ENCODE measurements at places on chromosomes 1 and 21. TPM values are rescaled to one million over a fixed set of nuclear protein-coding genes. Genes with fewer than 3 reads are reported as not detected.

MNDA gene
- 11.1 TPM for total RNA-seq

SELP gene
- 2.3 TPM for total RNA-seq

SH3D21 gene
- 7.1 TPM for total RNA-seq

GRCh38 chr1:19477284-19478249, 7.8 kb downstream of the CAPZB start:
- peak overlapping the region; percentile 53 for H3K27ac ChIP-seq
- DNase-seq = no peak
- peak overlapping the region; percentile 0 for H3K4me3 ChIP-seq

- no peaks in the 10 kb centered on the region for H3K4me1 ChIP-seq
- H3K27me3 ChIP-seq = no peaks in the 10 kb centered on the region
- no peak for DNase-seq
- no peak overlapping the region for H3K27ac ChIP-seq
- no peaks in the 10 kb centered on the region for H3K36me3 ChIP-seq
These were observed 14.3 kb upstream of the ZNF326 start for GRCh38 chr1:89980605-89981004.

GRCh38 chr1:241482761-241483250, 36.7 kb downstream of the FH start:
- no peak overlapping the region for H3K27ac ChIP-seq
- no peaks in the 10 kb centered on the region for H3K4me1 ChIP-seq

DNA sequence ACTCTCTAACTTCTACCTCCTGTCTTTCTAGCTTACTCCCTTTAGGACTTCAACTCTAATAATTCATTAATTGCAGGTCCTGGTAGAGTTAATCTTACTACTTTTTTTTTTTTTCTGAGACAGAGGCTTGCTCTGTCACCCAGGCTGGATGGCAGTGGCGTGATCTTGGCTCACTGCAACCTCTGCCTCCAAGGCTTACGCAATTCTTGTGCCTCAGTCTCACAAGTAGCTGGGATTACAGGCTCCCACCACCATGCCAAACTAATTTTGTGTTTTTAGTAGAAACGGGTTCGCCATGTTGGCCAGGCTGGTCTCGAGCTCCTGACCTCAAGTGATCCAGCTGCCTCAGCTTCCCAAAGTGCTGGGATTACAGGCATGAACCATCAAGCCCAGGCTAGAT, 15.7 kb downstream of the BTBD8 start:
- no peak for DNase-seq
- no peaks in the 10 kb centered on the region for H3K4me1 ChIP-seq
- no peaks in the 10 kb centered on the region for H3K27me3 ChIP-seq
- H3K36me3 ChIP-seq = no peaks in the 10 kb centered on the region

DNA sequence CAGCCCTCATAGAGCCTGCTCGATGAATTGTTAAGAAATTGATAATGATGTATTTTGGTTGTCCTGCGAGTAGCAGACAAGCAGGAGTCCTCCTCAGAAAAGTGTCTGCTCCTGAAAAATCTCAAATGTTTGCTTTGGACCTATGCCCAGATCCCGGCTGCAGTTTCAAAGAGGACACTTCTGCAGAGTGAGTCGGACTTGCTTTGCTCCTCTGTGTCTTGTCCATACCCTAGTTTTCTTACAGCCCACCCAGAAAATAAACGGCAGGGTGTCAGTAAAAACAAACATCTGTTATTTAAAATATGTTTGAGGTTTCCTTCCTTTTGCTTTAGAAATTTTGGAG, 2.8 kb downstream of the S100A10 start:
- peaks cover 77% of the 10 kb centered on the region for H3K4me1 ChIP-seq
- H3K4me3 ChIP-seq = no peak overlapping the region
- DNase-seq = peak; percentile 81
- H3K27ac ChIP-seq = no peak overlapping the region
- H3K36me3 ChIP-seq = peaks cover 3% of the 10 kb centered on the region

DNA sequence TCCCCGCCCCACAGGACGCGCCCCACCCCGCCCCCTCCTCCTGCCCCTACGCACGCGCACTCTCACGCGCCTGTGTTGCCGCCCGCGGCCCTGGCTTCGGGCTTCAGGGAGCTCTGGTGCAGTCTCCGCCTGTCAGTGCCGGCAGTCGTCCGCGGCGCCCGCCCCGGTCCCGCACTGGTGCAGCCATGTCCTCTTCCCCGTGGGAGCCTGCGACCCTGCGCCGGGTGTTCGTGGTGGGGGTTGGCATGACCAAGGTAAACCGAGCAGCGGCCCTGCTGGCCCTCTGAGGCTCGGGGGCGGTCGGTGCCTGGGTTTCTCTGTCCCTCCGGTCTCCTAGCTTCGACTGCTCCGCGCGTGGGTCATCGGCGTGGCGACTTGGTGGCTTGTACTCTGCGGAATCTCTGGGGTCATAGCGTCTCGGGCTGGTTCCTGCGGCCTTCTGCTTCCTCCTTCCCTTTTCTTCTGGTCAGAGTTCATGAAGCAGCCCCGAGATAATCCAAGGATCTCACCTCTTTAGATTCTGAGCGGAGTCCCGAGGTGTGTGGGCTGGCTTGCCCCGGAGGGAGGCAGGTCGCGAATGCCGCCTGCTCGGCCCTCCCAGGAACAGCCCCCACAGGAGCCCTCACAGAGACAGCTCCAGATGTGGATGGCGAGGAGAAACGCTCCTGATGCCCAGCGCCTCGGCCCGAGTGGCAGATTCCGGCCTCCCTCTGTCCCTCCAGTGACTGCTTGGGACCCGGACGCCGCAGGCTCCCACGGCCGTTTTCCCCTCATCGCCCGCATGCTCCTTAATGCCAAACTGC, at the start of gene SCP2:
TSS of gene SCP2 (plus strand) at position 65 of the 803 bp plus-strand sequence. CDS start at position 186, 121 bp downstream.
- peak; percentile 88 for DNase-seq
- no peaks in the 10 kb centered on the region for H3K27me3 ChIP-seq
- H3K36me3 ChIP-seq = no peaks in the 10 kb centered on the region
- peak within 1 kb of the TSS; percentile 67 for H3K27ac ChIP-seq
- peaks cover 34% of the 10 kb centered on the region for H3K4me1 ChIP-seq

DNA sequence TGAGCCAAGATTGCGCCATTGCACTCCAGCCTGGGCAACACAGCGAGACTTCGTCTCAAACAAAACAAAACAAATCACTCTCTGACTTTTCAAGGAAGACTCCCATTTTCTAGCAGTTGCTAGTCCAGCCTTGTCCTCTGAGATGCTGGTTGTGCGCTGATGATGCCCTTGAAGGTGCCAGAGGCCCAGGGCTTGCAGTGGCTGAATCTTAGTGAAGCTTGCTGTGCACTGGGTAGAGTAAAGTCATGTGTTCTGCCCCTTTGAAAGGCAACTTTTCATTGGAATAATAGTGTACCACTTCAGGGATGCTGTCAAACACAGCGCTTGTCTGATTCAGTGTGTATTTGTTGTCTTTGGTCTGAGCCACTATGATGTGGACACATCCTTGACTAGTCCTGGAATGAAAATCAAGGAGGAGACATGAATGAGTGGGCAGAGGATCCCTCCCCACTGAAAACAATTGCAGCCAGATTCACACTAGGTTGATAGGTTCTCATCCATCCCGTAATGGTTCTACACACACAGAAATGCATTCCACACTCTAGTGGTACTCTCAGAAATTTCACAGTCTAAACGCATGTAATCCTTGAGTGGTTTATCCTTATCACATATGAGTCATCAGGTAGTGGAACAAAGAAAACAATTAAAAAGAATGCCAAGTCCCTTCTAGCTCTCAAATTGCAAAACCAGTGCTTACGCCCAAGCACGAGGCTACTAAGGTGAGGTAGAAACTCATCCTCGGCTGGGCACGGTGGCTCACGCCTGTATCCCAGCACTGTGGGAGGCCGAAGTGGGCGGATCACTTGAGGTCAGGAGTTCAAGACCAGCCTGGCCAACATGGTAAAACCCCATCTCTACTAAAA, 17.8 kb upstream of the TDRD10 start:
- H3K27me3 ChIP-seq = no peaks in the 10 kb centered on the region
- H3K4me3 ChIP-seq = no peak overlapping the region
- peaks cover 18% of the 10 kb centered on the region for H3K4me1 ChIP-seq
- H3K36me3 ChIP-seq = no peaks in the 10 kb centered on the region
- H3K27ac ChIP-seq = peak overlapping the region; percentile 48

DNA sequence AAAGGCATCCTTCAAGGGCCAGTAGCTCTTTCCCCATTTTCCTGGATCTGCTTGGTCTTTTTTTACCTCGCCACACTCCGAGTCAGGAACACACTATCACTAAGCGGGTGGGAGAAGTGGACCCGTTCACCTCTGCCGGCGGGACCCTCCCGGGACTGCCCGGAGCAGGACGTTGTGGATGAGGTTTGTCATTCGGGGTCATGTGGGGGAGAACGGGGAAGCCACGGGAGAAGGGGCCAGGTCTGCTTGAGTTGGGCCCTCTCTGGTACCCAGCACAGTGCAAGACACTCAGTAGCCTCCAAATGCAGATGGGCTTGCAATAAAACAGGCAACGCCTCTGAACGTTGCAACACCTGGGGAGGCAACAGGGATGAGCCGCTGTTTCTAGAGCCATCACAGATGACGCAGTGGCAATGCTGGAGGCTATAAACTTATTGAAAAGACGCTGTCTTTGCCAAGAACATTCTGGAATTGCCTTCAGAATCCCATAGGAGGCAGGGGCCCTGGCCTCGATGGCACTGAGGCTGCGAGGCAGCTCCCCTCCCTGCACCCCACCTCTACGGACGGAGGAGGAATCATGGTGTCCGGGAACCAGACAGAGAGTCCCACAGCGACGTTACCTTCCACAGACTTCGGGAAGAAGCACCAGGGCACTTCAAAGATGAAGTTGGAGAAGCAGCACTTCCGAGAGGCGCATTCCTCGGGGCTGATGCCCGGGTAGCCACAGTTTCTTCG, 3.8 kb downstream of the TFF2 start:
- H3K4me1 ChIP-seq = no peaks in the 10 kb centered on the region
- H3K27me3 ChIP-seq = no peaks in the 10 kb centered on the region
- H3K4me3 ChIP-seq = no peak overlapping the region
- H3K27ac ChIP-seq = no peak overlapping the region
- H3K36me3 ChIP-seq = no peaks in the 10 kb centered on the region
- no peak for DNase-seq

DNA sequence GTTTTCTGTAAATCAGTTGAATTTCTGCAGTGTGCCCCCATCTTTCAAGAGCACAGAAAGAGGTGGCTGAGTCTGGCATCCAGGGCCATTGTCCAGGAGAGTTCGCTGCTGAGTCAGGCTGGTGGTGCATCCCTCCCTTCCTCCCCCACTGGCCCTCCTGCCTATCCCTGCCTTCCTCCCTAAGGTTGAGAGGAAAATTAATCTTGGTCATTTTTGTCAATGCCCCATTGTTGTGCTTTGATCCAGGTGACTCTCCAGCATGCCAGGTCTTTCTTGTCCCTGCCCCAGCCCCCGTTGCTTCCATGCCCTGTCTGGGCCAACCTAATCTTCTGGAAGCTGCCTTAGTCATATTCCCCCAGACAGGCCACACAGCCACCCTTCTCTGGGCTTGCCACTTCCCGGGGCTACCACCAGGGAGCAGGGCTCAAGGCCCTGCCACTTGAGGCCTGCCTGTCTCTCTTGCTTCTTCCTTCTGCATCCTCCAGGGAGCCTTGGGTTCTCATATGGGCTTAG, 26.6 kb downstream of the PROK1 start:
- no peak for DNase-seq
- peaks cover 39% of the 10 kb centered on the region for H3K4me1 ChIP-seq
- H3K36me3 ChIP-seq = no peaks in the 10 kb centered on the region
- no peak overlapping the region for H3K4me3 ChIP-seq
- peak overlapping the region; percentile 63 for H3K27ac ChIP-seq

GRCh38 chr1:64900916-64901315, 65.4 kb downstream of the JAK1 start:
- no peaks in the 10 kb centered on the region for H3K27me3 ChIP-seq
- no peak overlapping the region for H3K4me3 ChIP-seq
- DNase-seq = no peak
- H3K27ac ChIP-seq = no peak overlapping the region

GRCh38 chr1:91894036-91894761, 8.2 kb upstream of the TGFBR3 start:
- DNase-seq = no peak
- H3K36me3 ChIP-seq = no peaks in the 10 kb centered on the region

DNA sequence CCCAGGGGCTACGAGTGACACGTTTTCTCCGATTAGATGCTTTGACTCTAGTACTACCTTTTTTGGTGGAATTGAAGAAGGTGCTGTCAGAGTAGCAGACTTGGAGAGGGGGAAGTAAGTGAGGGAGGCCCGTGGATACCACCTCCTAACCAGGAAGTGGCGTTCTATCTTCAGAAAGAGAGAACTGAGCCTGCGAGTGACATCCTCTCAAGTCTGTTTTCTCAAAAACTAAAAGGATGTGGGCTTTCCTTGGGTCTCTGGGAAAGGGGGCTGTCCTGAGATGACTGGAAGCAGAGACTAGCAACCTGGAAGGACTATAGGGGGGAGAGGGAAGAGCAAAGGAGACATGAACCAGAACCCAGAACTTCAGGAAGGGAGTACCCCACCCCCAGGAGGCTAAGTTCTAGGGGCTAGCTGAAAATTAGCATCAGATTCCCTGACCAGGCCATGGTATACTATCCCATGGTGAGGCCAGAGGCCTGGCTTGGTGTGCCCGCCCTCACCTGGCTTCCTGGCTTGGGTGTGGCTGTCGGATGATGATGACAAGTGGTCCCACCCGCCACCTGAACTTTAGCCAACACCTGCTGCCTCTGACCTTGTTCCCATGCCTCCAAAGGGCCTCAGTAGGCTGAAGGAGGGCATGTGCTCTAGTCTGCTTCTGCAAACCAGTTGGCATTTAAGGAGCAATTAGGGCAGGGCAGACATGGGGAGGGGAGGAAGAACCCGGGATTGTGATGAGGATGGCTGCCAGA, 49.1 kb downstream of the ATP2B4 start:
- peak; percentile 59 for DNase-seq
- H3K36me3 ChIP-seq = no peaks in the 10 kb centered on the region
- no peak overlapping the region for H3K4me3 ChIP-seq
- no peaks in the 10 kb centered on the region for H3K27me3 ChIP-seq
- H3K4me1 ChIP-seq = peaks cover 43% of the 10 kb centered on the region

- H3K4me3 ChIP-seq = no peak overlapping the region
- H3K36me3 ChIP-seq = no peaks in the 10 kb centered on the region
- DNase-seq = no peak
These were observed 27.1 kb downstream of the MAEL start for GRCh38 chr1:167016100-167016750.

GRCh38 chr1:78902641-78903040, 103.9 kb downstream of the ADGRL4 start:
- H3K4me1 ChIP-seq = no peaks in the 10 kb centered on the region
- DNase-seq = no peak
- no peaks in the 10 kb centered on the region for H3K36me3 ChIP-seq

- no peak overlapping the region for H3K27ac ChIP-seq
- peaks cover 16% of the 10 kb centered on the region for H3K4me1 ChIP-seq
- DNase-seq = no peak
- no peaks in the 10 kb centered on the region for H3K36me3 ChIP-seq
These were observed 20.6 kb upstream of the USP24 start for GRCh38 chr1:55235722-55236121.

- H3K36me3 ChIP-seq = no peaks in the 10 kb centered on the region
- H3K27ac ChIP-seq = no peak overlapping the region
- DNase-seq = no peak
- H3K4me3 ChIP-seq = no peak overlapping the region
- no peaks in the 10 kb centered on the region for H3K27me3 ChIP-seq
These were observed 252.9 kb downstream of the KCNT2 start for GRCh38 chr1:196355206-196355786.

GRCh38 chr21:45294509-45295291, 7.0 kb upstream of the POFUT2 start:
- H3K27ac ChIP-seq = peak overlapping the region; percentile 93
- no peaks in the 10 kb centered on the region for H3K27me3 ChIP-seq
- H3K36me3 ChIP-seq = no peaks in the 10 kb centered on the region
- DNase-seq = peak; percentile 54
- no peak overlapping the region for H3K4me3 ChIP-seq
- H3K4me1 ChIP-seq = peaks cover 39% of the 10 kb centered on the region
